ENCODE measurements at places on chromosomes 3 and 15.

GRCh38 chr3:167148136-167148535 lies 232.0 kb downstream of the ZBBX start:
- DNase-seq, result no peak

DNA sequence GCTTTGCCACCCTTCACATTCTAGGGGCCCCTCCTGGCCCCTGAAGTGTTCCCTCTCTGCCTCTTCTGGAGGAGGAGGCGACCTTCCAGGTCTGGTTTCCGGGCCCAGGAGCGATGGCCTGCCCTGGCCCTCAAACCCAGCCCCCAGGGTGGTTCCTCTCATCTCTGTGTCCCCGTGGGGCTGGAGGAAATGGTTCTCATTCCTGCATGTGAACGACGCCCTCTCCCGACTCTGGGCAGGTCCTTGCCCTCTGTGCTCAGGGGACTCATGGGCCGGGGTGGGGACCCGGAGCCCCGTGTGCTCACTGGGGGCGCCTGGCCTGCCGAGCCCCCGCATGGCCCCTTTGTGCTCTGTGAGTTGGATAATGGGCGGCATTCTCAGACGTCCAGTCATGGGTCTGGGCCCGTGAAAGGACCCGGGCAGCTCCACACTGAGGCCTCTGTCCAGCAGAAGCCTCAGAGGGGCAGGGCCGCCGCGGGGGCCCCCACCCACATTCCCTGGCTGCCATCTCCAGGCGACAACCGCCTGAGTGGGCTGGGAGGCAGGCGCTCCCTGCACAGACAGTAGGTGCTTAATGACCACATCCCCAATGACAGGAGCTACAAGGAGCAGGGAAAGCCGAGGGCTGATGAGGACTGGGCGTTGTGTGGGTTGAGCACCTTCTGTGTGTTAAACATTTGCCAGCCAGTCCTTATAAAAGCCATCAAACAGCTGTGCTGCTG lies 5.5 kb upstream of the PLXND1 start:
- no peak for DNase-seq

DNA sequence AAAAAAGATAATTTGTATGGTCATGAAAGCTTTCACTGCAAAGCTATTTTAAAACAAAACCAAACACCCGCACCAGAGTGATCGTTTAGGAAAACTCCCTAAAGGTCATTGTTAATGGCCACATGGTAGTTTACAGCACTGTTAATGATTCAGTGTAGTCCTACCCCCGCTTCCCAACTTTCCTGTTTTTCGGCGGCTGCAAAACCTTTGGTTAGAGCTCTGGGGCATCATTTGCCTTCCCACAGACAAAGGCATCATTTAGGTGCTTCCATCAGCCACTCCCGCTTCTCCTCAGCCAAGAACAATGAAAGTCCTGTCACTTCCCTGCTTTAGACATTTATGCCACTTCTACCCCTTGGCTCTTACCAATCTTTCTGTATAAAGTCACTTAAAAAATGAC lies 10.6 kb downstream of the MELTF start:
- no peak for DNase-seq

- no peak for DNase-seq
These were observed 280.3 kb downstream of the ZPLD1 start for GRCh38 chr3:102715030-102715697.

DNA sequence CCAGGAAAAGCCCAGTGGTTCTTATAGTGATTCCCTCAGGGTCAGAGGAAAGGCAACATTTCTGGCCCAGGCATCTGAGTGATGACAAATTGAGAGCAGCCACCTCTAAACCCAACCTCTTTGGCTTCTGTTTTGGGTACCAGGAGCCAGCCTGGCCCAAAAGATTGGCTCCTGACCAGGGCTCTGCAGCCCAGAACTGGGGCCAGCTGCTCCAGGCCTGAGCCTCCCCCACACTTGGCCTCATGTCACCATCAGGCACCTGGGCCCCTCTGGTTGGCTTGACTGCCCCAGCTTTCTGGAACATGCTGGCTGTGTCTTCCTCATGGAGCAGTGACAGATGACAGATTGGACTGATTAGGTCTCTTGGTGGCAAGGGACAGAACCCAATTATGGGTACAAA lies 26.0 kb upstream of the HCN4 start:
- DNase-seq, result no peak

- DNase-seq, result no peak
These were observed 21.9 kb downstream of the FSTL1 start for GRCh38 chr3:120428924-120429323.

GRCh38 chr3:122533931-122534334 lies 19.2 kb upstream of the KPNA1 start:
- DNase-seq, result no peak

Measured in stomach (tissue), 19 donors.